Osteoblast (primary cell): ENCODE measurements at places on chromosomes 2 and 18. TPM values are rescaled to one million over a fixed set of nuclear protein-coding genes. Genes with fewer than 3 reads are reported as not detected.

DNA sequence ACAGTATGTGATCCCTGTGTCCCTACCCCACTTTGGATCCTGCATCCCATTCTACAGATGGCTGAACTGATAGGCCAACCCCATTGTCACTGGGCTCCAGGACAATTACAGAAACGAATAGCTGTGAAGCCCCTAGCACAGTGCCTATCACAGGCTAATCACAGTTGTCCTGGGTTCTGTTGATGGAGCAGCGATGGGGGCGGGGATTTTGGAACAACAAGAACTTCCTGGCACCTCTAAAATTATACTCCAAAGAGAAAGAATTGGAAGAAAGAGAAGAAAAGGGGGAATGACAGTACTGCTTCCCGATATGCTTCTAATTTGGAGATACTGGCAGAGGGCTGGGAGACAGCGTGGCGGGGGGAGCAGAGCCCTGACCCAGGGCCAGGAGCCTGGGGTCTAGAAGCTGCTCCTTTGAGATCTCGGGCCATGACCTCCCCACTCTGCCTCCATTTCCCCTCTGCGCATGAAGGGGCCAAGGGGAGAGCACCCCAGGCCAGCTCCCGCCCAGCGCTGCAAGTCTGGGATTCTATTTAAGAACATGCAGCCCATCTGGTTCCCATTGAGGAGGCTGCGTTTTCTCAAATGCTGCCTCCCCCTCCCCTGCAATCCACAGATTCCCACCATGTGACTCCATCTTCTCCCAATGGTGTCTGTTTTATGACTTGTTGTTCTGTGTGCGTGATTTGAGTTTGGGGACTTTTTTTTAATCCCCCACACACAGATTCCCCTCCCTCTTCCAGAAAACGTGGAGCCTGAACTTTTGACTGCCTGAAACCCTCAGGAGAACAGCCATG, 202.7 kb downstream of the CYP26B1 start:
- H3K4me1 ChIP-seq, result peaks cover 33% of the 10 kb centered on the region
- no peak overlapping the region for H3K4me3 ChIP-seq
- DNase-seq, result no peak
- H3K27ac ChIP-seq, result no peak overlapping the region
- no peaks in the 10 kb centered on the region for H3K36me3 ChIP-seq

- H3K4me1 ChIP-seq, result peaks cover 30% of the 10 kb centered on the region
- H3K27ac ChIP-seq, result no peak overlapping the region
- peaks cover 36% of the 10 kb centered on the region for H3K36me3 ChIP-seq
Observed at GRCh38 chr2:205715831-205716525, 33.7 kb downstream of the NRP2 start.

Gene SFTPB
- not detected in 2 replicates for total RNA-seq

Gene CCDC178
- not detected in 2 replicates for total RNA-seq

DNA sequence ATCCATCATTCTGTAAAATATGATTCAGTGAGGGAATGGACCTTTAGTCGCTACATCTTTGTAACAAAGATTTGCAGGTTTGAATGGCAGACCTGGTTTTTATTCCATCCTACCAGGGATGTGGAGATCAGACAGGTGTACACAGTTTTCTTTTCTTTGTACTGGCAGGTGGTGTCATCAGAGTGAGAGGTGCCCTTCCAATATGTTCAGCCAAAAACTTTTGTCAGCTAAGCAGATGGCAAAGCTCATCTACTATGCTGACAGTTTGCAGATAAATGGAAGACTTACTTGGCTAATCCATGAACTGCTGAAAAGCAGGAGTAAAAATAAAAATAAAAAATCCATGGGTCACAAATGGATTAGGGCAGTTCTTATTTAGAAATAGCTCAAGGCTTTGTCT, 185.5 kb upstream of the DOK6 start:
- no peak overlapping the region for H3K27ac ChIP-seq
- DNase-seq, result no peak
- H3K4me3 ChIP-seq, result no peak overlapping the region
- no peaks in the 10 kb centered on the region for H3K4me1 ChIP-seq
- no peaks in the 10 kb centered on the region for H3K27me3 ChIP-seq

GRCh38 chr18:6022074-6022444, 126.7 kb upstream of the TMEM200C start:
- no peak overlapping the region for H3K4me3 ChIP-seq
- H3K27me3 ChIP-seq, result no peaks in the 10 kb centered on the region
- H3K4me1 ChIP-seq, result no peaks in the 10 kb centered on the region
- H3K36me3 ChIP-seq, result no peaks in the 10 kb centered on the region

- H3K4me3 ChIP-seq, result no peak overlapping the region
- H3K27me3 ChIP-seq, result no peaks in the 10 kb centered on the region
Observed at GRCh38 chr2:187408926-187409325, 39.1 kb downstream of the CALCRL start.
